ENCODE measurements at places on chromosomes 16 and 17.

GRCh38 chr16:20821682-20822081 is 15.4 kb downstream of the REXO5 start:
- DNase-seq = no peak

DNA sequence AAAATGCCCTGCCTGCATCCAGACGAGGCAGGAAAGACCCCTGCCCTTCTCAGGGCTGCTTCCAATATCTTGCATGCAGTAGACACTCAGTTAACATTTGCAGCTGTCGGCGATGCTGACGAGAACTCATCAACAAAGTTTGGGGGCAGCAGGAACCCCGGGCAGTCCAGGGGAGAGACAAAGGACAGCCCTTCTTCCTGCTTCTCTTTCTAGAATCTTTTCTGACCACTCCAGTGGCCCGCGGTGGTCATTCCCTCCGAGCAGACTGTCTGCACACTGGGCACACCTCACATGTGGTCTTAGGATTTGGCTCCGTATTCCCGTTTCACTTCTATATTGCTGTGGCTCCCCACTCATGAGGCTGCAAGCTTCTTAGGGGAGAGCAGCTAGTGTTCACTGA is 31.0 kb upstream of the MFSD6L start:
- DNase-seq = no peak

DNA sequence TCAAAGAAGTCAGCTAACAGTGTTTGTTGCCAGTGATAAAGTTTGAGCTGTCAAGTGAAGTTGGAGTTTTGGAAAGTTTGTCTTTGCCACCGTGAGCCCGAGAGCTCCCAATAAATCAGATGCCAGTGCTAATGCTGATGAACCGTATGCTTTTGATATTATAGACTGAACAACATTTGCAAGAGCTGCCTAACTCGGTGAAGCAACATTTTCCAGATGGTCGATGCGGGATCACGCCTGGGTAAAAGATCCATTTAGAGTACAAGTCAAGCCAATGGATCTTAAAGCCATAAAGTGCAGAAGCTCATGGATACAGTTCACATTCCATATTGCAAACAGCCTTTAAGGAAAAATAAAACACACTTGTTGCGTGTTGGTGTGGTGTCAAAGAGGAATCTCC is 9.6 kb downstream of the BANP start:
- DNase-seq = no peak

- DNase-seq = peak; percentile 14
These were observed 22.2 kb downstream of the MMP15 start for GRCh38 chr16:58047557-58048348.

GRCh38 chr16:84532291-84532724 is 27.8 kb upstream of the MEAK7 start:
- peak; percentile 89 for DNase-seq

GRCh38 chr16:83068686-83069085 is 441.9 kb downstream of the CDH13 start:
- DNase-seq = peak; percentile 86

DNA sequence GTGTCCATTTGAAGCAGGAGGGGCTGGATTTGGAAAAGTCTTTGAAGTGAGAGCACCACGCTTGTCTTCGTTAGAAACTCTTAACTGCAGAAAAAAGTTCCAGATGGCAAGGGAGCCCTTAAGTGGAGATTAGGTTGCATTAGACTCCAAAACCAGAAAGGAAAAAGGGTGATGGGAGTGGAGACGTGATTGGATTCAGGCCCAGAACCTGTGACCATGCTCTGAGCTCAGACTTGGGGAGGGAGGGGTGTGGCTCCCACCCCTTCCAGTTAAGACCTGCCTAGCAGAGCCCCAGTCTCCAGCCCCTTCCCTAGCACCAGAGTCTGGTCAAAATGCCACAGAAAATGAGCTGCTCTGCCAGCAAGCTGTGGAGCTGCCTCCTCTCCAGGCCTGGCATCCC is 6.4 kb upstream of the LGALS9 start:
- no peak for DNase-seq

GRCh38 chr16:57938936-57939871 is 31.7 kb downstream of the CNGB1 start:
- peak; percentile 53 for DNase-seq

DNA sequence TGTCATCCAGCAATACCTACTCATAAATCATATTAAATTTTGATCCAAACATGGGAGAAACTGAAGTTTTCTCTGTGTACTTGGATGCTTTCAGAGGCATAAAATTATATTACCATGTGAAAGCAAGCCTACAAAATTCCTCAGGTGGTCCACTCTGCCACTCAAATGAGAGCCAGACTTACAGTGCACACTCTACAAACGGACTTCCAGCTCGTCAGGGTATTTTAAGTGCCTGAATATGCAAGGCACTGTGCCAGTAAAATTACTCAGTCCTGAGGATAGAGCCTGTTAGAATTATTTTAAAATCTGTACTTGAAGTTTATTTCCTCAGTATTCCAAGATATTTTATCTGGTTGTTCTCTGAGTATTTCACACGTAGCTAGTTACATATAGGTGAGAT is 54.5 kb downstream of the TENT4B start:
- peak; percentile 29 for DNase-seq

- no peak for DNase-seq
These were observed 29.8 kb upstream of the ITGAX start for GRCh38 chr16:31325171-31325570.

DNA sequence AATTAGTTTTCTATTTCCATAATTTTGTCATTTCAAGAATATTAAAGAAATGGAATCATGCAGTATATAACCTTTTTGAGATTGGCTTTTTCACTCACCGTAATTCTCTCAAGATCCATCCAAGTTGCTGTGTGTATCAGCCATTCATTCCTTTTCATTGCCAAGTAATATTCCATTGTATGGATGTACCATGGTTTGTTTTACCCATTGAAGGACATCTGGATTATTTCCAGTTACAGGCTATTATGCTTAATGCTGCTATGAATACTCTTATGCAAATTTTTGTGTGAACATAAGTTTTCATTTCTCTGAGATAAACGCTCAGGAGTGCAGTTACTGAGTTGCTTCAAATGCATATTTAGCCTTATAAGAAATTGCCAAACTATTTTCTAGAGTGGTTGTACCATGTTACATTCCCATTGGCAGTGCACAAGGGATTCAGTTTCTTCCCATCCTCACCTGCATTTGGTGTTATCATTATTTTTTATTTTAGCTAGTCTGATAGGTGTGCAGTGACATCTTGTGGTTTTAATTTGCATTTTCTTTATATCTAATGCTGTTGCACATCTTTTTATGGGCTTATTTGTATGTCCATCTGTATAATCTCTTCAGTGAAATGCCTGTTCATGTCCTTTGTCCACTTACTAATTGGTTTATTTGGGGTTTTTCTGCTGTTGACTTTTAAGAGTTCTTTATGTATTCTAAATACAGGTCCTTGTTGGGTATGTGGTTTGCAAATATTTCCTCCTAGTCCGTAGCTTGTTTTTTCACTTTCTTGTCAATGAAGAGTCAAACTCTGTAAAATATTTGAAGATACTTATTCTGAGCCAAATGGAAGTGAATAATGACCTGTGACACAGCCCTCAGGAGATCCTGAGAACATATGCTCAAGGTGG is 32.7 kb downstream of the BMERB1 start:
- peak; percentile 25 for DNase-seq

- peak; percentile 10 for DNase-seq
These were observed 702 bp downstream of the NUDT21 start for GRCh38 chr16:56450275-56450985.

DNA sequence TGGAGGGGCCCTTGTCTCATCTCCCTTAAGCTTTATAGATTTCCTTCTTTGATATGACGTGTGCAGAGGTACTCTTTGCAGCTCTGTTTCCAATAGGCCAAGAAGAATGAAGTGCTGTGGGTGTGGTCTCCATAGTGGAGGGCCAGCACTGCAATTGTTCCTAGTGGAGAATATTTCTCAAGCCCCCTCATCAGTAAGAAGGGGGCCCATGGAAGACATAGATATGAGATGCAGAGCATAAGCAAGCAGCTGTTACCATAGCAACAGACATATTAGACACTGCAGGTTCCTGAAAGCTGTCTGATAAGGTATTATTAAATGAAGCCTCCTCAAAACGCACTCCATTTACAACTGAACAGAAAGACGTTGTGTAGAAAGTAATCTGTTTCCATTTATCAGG is 240.7 kb downstream of the ZFHX3 start:
- DNase-seq = no peak

- DNase-seq = no peak
These were observed 8.6 kb downstream of the KRT10 start for GRCh38 chr17:40813804-40814203.

All from lung microvascular endothelial cell (primary cell).